ENCODE measurements at places on chromosomes 16 and 17. TPM values are rescaled to one million over a fixed set of nuclear protein-coding genes. Genes with fewer than 3 reads are reported as not detected.
A peak's percentile ranks its signal among the peaks of the same experiment; 100 is the strongest.

DNA sequence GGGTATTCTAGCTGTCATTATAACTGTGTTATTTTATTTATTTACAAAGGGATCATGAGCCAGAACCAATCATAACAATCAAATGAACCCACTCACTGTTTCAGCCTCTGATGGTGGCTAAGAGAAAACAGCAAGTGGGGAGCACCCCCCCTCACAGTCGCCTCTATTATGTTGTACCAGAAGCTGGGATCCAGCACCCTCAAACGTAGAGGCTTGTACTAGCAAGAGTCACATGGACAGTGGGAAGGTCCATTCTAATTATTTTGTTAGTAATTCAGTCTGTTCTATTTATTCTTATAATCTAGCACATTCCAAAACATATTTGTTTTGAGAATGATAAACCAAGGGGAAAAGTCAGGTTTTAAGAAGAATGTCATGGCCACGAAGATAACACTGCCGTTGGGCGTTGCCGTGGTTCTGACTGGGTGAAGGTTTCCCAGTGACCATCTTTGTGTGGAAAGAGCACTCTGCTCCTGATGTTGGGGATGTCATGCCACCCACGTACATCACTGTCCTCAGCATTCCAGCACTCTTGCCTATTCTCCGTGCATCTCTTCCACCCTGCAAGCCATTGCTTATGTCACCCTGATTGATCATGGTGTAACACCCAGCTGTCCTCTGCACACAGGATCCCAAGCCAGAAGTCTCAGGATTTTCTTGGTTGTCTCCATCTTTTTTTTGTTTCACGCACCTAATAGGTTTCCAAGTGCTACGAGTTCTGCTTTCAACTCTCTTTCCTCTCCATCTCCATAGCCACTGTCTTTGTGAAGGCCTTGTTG, 205.8 kb downstream of the PRKCA start:
- DNase-seq, result no peak

GRCh38 chr17:5701381-5701780, 117.1 kb upstream of the NLRP1 start:
- no peak for DNase-seq

DNA sequence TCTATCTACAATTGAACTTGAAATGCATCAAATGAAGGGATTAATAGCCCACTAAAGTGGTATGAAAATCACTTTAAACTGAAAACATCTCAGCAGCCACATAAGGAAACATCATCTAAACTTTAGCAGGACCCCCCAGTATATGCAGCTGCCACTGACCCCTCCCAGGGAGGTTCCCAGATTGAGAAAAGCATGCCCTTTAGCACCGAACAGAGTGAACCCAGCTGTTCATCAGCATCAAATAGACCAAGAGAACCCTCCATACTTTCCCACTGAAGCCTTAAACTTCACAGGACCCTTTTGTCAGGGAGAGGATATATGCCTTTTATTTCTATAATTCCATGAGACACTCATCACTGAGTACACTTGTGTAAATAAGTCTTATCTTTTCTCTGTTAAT, 44.6 kb downstream of the MYH10 start:
- DNase-seq, result no peak

DNA sequence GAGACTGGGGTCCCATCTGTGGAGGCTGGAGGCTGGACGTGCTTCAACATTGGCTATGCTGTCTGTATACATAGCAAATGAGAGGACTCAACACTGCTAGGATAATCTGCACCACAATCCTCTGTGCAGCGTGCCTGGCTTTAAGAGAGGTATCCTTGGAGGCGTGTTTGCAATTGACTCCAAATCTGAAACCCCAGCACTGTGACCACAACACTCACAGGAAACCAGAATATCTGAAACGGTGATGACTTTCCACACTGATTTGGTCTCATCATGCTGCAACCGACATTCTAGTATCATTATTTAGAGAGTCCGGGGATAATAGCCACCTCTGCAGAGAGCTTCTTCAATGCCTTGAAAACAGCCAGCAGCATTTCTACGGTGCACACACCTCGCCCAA, 35.1 kb downstream of the TLE7 start:
- no peak for DNase-seq

DNA sequence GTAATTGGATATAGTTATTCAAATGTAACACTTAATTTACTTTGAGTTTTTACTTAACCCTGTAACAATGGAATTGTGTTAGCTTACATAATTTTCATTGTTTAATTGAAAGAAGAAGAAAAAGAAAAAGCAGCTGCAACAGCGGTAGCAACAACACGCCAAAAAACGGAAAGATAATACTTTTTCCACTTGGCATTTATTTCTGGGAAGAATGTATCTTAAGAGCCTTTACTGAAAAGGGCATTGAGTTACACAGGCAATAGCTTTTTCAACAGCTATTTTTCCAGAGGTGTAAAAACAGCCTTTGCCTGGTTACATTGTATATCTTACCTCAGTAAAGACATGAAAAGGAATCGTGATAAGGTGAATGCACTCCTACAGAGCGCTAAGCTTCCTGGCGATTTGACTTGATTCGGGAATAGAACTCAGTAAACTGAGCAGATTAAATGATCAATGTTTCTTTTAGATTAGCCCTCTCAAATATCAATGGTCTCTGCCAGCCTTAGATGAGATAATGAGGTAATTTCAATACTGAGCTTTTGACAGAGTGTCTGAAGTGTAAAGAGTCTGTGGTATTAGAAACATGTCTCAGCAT, 311.3 kb downstream of the CDH13 start:
- no peak for DNase-seq

GRCh38 chr16:11450136-11450535, 104.9 kb downstream of the RMI2 start:
- DNase-seq, result no peak

DNA sequence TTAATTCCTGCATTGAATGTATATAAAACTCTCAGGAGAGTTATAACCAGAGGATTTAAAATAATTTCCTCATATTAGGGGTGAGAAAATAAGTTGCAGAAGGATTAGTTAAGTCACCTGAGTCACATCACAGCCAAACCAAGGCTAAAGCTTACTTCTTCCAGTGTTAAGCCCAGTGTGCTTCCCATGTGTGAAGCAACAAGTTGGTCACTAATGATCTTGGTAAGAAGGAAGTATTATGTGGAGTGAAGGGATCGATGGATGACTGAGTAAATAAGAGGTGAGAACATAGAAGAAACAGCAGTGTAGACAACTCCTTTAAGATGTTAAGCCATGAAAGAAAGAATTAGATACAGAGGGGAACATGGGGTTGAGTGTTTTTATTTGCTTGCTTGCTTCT, 20.6 kb downstream of the ESRP2 start:
- no peak for DNase-seq

GRCh38 chr16:86044241-86044671, 145.3 kb downstream of the IRF8 start:
- peak; percentile 65 for DNase-seq

GRCh38 chr17:50657627-50658026, 22.9 kb downstream of the ABCC3 start:
- no peak for DNase-seq

- DNase-seq, result no peak
These were observed 17.8 kb downstream of the SNN start for GRCh38 chr16:11685844-11686618.

- DNase-seq, result no peak
These were observed 32.4 kb upstream of the FOXJ1 start for GRCh38 chr17:76173474-76173873.

DNA sequence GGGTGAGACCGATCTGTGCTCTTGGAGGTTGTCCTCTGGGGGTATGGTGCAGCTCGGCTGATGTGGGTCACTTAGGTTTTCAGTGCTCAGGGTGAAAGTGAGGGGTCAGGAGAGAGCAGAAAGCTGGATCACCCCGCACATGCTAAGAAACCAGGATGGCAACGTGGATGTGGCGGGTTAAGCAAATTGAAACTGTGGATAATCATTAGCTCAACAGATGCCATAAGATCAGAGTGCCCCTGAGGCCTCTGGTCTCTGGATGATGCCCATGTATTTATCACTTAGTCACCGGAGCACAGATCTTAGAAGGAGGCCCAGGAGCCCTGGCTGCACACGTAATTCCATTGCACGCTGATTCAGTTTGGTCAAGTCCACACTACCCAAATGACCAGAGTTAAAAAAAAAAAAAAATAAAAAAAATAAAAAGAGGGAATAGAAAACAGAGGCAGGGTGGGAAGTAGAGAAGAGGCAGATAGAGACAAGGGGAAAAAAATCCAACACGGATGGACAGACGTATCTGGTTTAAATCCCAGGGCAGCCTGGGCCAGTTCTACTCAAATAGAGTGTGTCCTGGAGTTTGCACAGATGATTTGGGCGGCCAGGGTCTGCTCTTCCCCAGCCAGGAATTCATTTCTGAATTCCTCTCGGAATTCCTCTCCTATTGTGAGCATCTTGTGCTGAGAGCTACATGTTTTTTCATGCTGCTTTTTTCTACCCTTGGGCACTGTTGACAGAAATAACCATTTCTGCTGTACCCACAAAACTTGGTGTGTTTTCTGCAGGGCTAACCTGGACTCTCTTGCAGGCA, 378.3 kb downstream of the CPPED1 start:
- DNase-seq, result no peak

- DNase-seq, result no peak
These were observed at the start of gene MAPK7 for GRCh38 chr17:19378416-19379360. Gene MAPK7, plus strand, starts transcription at chr17:19378498. Its CDS starts 403 bp downstream, at chr17:19378901.

GRCh38 chr16:30986129-30986991, 1.4 kb downstream of the HSD3B7 start:
- no peak for DNase-seq

GRCh38 chr16:89351645-89352044, 134.1 kb downstream of the ZNF778 start:
- DNase-seq, result no peak

GRCh38 chr17:15124746-15125145, 140.4 kb downstream of the PMP22 start:
- DNase-seq, result no peak

DNA sequence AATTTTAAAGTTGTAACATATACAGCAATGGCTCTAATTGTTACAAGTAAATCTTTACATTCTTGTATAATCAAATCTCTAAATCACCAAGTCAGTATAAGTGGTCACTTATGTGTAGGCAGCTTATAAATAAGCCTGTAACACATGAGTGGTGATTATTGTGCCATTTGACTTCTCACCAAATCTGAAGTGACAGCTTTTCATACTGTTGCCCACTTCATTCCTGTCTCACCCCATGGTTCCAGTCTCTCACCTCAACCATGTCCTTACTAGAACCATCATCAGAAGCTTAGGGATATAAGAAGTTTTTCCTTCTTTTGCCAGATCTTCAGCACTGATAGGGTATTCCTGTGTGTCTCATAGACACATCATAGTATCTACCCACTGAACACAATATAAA, 23.5 kb downstream of the TNRC6A start:
- DNase-seq, result no peak

DNA sequence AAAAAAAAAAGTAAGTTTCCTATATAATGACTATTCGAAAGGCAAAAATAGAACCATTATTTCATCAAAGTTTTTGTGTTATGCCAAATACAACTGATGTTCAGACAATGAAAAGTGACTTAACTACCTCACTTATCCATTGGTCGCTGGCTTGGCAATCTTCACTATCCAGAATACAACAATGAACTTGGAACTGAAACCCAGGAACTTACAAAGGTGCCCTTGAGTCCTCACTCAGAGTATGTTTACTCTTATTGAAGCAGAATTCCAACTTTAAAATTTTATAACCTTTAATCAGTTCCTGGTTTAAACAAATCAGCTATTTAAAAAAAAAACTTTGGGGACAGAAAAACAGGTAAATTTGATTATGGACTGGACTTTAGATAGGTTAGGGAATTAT, 34.1 kb downstream of the HELZ start:
- DNase-seq, result no peak

- DNase-seq, result no peak
These were observed 23.0 kb upstream of the CYLD start for GRCh38 chr16:50718761-50719400.

GRCh38 chr16:10522966-10523365, 57.4 kb downstream of the EMP2 start:
- no peak for DNase-seq

DNA sequence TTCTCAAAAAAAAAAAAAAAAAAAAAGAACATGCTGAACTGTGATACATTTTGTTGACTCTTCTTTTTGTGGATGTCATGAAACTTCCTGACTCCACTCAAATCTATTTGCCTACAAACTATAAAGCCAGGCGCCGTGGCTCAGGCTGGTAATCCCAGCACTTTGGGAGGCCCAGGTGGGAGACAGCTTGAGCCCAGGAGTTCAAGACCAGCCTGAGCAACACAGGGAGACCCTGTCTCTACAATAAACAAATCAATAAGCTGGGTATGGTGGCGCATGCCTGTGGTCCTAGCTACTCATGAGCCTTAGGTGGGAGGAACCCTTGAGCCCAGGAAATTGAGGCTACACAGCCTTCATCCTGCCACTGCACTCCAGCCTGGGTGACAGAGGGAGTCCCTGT, 1.5 kb upstream of the NT5C start:
- no peak for DNase-seq

DNA sequence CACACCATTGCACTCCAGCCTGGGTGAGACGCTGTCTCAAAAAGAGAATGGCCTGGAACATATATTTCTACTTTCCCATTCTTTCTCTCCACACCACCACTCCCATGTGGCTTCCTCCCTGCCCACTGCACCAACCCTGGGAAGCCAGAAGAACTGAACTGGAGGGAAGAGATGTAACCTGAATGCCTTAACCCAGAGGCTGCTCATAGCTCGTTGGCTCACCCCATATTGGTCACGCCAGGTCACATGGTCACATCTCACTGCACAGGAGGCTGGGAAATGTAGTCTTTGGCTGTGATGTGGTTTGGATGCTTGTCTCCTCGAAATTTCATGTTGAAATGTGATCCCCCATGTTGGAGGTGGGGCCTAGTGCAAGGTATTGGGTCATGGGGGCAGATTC, 5.9 kb upstream of the DNAH17 start:
- DNase-seq, result no peak

- DNase-seq, result no peak
These were observed 8.6 kb downstream of the SLC13A5 start for GRCh38 chr17:6704470-6705052.

- no peak for DNase-seq
These were observed 269.3 kb upstream of the TBX2 start for GRCh38 chr17:61130330-61130729.

GRCh38 chr17:78446833-78447232, 68.4 kb downstream of the PGS1 start:
- DNase-seq, result no peak

GRCh38 chr16:13018026-13018425, 116.6 kb downstream of the SHISA9 start:
- no peak for DNase-seq

DNA sequence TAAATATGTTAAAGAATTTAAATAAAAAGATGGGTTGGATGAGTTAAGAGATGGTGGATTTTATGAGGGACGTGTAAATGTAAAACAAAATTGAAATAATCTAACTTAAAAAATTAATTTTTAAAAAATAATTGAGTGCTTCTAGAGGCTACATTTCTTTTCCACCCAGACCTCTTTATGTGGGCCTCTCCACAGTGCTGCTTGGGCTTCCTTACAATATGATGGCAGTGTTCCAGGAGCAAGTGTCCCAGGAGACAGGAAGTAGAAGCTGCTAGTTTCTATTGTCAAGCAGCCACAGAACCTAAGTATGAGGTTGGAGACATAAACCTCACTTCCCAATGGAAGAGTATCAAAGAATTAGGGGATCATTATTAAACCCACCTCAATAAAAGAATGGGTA, 205.7 kb upstream of the CPHXL start:
- no peak for DNase-seq

Gene HEATR9
- total RNA-seq, result not detected

Gene INCA1
- total RNA-seq, result 0.21 TPM

Gene RASD1
- 0.17 TPM for total RNA-seq

Gene CRISPLD2
- total RNA-seq, result not detected

Gene RNF166
- total RNA-seq, result 33.6 TPM

Gene VAMP2
- total RNA-seq, result 35.8 TPM
